ENCODE measurements at places on chromosomes 11 and 22. TPM values are rescaled to one million over a fixed set of nuclear protein-coding genes. Genes with fewer than 3 reads are reported as not detected.

- DNase-seq = no peak
Observed at GRCh38 chr11:61352038-61352437, 9.6 kb downstream of the CYB561A3 start.

- peak; percentile 22 for DNase-seq
Observed at GRCh38 chr11:32829157-32829679, 509 bp upstream of the PRRG4 start.

DNA sequence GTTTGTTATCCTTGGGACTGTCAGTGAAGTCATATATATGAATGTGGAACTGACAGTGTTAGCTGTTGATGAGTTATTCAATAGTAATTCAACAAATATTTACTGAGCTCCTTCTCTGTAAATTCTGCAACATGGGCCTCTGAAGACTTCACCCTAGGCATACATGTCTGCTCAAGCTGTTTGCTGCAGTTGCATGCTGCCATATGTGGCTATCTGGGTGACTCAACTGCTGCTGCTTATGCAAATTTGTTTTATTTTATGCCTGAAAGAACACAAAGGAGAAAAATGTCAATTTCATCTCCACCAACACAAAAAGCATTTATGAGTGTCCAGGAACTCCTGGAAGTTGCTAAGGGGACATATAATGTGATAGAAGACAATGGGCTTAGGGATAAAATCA lies 417.6 kb downstream of the AASDHPPT start:
- DNase-seq = no peak

DNA sequence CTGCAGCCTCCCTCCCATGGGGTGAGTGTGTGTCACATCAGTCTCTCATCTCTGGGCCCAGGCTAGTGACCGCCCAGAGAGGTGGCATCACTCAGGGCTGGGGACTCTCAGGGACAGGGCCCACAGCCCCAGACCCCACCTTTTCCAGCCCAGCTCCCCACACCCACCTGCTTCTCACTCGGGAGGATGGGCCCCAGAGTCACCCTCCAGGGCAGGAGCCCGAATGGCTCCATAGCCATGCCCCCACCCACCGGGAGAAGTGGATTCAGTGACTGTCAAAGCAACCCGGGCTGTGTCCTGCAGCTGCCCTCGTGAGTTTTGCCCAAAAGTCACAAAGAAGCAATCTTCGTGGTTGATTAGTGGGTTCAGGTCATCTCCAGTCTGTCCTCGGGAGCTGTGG lies 26.0 kb downstream of the PARVG start:
- DNase-seq = no peak

- no peak for DNase-seq
Observed at GRCh38 chr11:70129051-70129592, 51.0 kb downstream of the ANO1 start.

DNA sequence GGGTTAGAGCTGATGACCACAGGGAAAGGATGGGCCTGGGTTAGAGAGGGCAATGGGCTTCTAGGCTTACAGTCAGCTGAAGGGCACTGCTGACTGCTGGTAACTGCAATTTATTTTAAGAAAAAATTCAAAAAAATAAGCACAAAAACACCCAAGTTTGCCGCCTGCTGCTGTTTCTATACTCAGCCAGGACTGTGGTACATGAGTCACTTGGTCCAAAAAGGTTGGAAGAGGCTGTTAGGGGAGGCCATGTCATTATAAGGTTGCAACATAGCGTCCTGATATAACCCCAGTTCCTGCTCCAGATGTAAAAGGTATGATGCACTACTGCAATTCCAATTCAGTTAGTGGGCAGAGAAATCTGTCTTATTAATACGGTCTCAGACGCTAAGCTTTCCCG lies 98.9 kb downstream of the ETS1 start:
- DNase-seq = no peak

DNA sequence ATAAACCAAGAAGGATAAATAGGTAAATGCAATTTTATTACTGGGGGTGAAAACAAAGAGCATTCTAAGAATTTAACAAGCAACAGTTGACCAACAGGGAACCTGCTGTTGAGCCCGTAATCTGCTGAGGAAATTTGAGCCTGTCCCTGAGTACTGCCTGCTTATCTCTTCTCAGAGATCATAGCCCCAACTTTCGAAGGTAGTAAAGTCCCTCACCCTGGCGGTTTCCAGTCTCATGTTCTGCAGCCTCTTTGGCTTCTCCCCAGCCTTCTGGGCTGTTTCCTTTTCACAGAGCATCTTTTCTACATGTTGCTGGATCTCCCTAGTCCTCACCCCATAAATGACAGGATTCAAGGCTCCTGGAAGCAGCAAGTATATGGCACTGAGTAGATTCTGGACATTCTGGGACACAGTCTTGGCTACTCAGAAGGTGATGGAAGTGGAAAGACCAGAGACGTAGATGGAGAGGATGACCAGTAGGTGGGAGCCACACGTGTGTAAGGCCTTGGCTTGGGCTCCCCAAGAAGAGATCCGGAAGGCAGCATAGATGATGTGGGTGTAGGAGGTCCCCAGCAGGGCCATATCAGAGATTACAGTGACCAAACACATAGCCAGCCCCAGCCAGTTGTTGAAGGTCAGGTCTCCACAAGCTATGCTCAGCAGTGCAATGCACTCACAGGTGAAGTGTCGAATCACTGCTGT lies 51.6 kb downstream of the RRM1 start:
- DNase-seq = no peak

DNA sequence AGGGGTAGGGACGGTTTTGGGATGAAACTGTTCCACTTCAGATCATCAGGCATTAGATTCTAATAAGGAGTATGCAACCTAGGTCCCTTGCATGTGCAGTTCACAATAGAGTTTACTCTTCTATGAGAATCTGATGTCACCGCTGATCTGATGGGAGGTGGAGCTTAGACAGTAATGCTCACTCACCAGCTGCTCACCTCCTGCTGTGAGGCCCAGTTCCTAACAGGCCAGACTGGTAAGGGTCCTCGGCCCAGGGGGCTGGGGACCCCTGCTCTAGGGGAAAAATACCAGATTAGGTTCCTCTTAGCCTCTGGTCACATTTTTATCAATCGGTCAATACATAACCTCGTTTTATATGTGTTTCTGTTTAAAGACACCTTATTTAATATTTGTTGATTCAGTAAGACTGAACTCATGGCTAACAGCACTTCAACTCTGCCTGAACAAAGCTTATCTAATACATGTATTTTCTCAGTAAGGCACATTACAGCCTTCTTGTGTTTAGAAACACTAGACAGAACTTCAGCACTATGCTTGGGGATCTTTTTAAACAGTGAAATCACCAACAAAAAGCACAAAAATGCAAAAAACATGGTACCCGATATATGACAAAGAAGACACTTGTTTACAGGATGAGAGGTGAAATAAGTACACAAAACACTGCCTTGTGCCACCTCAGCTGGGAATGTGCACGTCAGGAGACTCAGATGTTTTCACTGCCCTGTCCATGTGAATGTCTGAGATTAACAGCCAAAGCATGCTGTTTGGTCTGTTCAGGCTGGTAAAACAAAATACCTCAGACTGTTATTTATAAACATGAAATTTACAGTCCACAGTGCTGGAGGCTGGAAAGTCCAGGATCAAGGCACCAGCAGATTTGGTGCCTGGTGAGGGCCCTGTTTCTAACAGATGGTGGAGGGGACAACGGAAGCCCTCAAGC lies 107.5 kb downstream of the USP35 start:
- DNase-seq = no peak

GRCh38 chr11:14270690-14271542 lies 88.1 kb downstream of the RRAS2 start:
- no peak for DNase-seq

- DNase-seq = no peak
Observed at GRCh38 chr11:131770801-131771200, 400.4 kb downstream of the NTM start.

- DNase-seq = peak; percentile 67
Observed at GRCh38 chr11:1628506-1629325, 859 bp upstream of the KRTAP5-5 start.

GRCh38 chr22:26502688-26503561 lies 9.3 kb downstream of the TFIP11 start:
- peak; percentile 75 for DNase-seq

GRCh38 chr22:50074551-50075530 lies 10.4 kb downstream of the MLC1 start:
- peak; percentile 43 for DNase-seq

GRCh38 chr11:117870103-117870952 lies 6.1 kb downstream of the FXYD6 start:
- DNase-seq = no peak

- DNase-seq = no peak
Observed at GRCh38 chr11:22659783-22660182, 6.6 kb upstream of the GAS2 start.

GRCh38 chr11:59957094-59957493 lies 6.7 kb upstream of the OOSP4A start:
- no peak for DNase-seq

DNA sequence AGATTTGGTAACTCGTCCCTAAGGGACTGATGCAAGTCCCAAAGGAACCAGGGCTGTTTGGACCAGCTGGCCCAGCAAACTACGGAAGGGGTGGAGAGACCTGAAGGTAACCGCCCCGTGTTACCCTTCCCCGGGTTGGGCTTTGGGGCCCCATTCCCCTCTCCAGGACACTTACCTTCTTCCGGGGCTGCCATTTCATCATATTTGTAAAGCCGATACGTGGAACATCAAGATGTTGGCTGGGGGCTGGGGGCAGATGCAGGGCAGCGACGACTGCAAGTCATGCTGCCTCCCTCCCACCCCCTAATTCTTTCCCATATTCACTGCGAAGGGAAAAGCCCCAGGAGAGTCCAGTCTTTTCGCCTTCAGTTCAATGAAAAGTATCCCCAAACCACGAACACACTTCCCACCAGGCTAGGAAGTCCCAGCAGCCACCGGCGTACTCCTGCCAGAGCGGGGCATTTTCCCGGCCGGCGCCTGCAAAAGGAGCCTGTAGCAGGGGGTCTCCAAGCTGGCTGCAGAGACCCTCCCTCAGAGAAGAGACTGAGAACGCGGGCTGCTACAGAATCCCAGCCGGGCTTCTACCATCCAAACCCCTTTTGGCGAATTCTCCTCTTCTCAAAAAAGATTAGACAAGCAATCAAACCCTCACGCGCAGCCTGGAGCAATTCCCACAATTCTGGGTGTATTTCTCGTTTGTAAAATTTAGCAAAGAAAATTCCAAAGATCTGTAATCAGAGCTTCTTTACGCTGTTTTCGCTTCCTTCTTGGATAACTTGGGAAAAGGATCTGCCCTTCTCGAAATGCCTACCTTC lies 236.7 kb downstream of the TTC28 start:
- DNase-seq = peak; percentile 22

Gene KCNJ1
- total RNA-seq = 0.34 TPM

Gene GVQW3
- 0.68 TPM for total RNA-seq

Gene PACSIN2
- 68.9 TPM for total RNA-seq

Gene PRR33
- total RNA-seq = not detected

Gene OR6A2
- total RNA-seq = 0.17 TPM

Gene PSMD13
- total RNA-seq = 160 TPM

Gene SGSM1
- 7.2 TPM for total RNA-seq

Gene TREH
- not detected for total RNA-seq

Gene ZP1
- not detected for total RNA-seq

All from dermis blood vessel endothelial cell (primary cell).